Mesothelial cell of epicardium (in vitro differentiated cells): ENCODE measurements at places on chromosomes 6 and 20. TPM values are rescaled to one million over a fixed set of nuclear protein-coding genes. Genes with fewer than 3 reads are reported as not detected.

DNA sequence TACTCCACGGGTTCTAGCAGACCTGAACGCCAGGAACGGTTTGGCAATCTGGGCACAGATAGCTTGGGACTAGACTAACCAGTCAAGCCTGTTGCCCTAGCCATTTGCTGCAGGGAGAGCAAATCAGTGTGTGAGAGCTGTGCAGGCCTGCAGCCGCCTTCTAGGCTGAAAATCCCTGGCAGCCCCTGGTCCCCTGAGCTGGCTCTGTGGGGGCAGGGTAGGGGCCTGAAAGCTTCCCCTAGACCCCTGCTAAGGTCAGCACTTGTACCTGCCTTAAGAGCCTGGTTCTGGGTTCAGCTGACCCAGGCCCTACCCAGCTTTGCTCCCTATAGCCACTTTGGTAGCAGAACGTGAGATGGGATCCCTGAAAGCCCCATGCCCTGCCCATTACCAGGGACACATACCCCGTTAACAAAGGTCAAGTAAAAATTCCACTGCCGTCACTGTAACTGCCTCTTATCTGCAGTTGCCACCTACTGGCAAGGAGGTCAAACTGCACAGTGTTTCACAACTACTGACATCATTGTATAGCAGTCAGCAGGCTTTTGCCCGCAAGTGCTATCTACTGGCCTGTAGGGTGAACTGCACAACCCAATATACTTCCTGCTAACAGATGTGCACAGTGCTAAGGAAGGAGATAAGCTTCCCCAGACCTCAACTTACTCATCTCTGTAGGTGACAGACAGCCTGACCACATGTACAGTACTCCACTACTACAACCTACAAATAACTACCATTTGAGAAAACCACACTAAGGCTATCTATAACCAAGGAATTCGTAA, 95.1 kb upstream of the OLIG3 start:
- no peaks in the 10 kb centered on the region for H3K4me1 ChIP-seq
- peaks cover 14% of the 10 kb centered on the region for H3K36me3 ChIP-seq
- DNase-seq = no peak
- H3K4me3 ChIP-seq = no peak overlapping the region

DNA sequence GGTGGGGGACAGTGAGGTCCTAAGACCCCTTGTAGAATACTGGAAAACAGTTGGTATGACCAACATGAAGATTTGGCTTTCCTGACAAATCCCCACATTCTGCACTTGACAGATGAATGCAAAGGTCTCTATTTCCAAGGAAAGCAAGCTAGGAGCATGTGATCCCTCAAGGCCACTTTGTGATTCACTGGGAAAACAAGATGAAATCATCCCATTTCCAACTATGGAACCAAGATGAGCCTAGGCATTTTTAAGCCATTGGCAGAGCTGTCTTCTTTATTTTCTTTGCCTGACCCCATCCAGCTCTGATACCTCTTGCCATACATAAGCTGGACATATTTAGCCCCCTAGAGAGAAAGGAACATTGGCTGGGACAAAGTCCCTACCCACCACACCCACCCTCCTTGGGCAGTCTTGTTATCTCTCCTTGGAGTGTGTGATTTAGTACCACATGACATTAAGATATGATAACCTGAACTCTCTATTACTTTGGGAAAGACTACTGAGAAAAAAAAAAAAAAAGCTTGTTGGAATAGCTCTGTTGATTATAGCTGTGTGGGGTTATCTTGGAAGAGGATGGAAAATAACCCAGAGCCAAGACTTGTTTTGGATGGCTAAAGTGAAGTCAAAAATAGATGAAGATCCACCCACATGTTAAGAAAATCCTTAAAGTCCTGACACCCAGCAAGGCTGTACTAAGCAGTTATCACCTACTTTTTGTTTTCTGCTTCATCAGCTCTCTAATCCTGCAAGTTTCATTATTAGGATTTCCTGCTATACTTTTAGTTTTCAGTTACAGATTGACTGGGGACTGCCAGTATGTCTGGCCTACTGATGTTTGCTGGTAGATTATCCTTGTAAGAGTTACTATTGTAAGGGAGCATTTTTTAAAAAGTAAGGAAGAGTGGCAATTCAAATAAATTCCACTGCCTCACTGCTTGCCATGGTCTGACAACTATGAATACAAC, 90.1 kb upstream of the PREP start:
- H3K27me3 ChIP-seq = peaks cover 9% of the 10 kb centered on the region
- H3K27ac ChIP-seq = no peak overlapping the region
- no peaks in the 10 kb centered on the region for H3K36me3 ChIP-seq
- H3K4me3 ChIP-seq = no peak overlapping the region
- peaks cover 17% of the 10 kb centered on the region for H3K4me1 ChIP-seq

GRCh38 chr6:15662326-15663129, at the start of gene DTNBP1:
DTNBP1 (minus strand) TSS chr6:15663028; CDS start chr6:15662869, 159 bp downstream.
- DNase-seq = peak; percentile 92
- peak within 1 kb of the TSS; percentile 76 for H3K4me3 ChIP-seq
- H3K27me3 ChIP-seq = peaks cover 17% of the 10 kb centered on the region
- peak within 1 kb of the TSS; percentile 75 for H3K27ac ChIP-seq
- peaks cover 5% of the 10 kb centered on the region for H3K36me3 ChIP-seq

DNA sequence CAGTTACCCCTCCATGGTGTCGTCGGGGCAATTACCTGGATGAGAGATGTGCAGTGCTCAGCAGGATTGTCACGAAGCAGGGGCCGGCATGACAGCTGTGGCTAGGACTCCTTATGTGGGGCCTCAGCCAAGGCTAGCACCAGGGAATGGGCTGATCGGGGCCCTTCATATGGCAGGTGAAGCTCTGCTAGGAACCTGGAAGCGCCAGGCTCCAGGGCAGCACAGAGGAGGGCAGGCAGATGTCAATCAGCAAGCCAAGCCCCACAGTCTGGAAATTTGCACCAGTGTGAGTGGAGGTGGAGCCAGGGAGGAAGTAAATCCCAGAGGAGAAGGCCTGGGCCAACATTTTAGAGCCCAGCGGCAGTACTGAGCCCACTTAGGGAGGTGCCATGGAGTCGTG, 21.2 kb downstream of the SYNDIG1 start:
- no peaks in the 10 kb centered on the region for H3K4me1 ChIP-seq
- H3K27me3 ChIP-seq = no peaks in the 10 kb centered on the region
- H3K27ac ChIP-seq = no peak overlapping the region

GRCh38 chr6:80094017-80094416, 12.5 kb upstream of the BCKDHB start:
- H3K4me3 ChIP-seq = no peak overlapping the region
- H3K27me3 ChIP-seq = peaks cover 2% of the 10 kb centered on the region
- no peaks in the 10 kb centered on the region for H3K4me1 ChIP-seq
- H3K27ac ChIP-seq = no peak overlapping the region

DNA sequence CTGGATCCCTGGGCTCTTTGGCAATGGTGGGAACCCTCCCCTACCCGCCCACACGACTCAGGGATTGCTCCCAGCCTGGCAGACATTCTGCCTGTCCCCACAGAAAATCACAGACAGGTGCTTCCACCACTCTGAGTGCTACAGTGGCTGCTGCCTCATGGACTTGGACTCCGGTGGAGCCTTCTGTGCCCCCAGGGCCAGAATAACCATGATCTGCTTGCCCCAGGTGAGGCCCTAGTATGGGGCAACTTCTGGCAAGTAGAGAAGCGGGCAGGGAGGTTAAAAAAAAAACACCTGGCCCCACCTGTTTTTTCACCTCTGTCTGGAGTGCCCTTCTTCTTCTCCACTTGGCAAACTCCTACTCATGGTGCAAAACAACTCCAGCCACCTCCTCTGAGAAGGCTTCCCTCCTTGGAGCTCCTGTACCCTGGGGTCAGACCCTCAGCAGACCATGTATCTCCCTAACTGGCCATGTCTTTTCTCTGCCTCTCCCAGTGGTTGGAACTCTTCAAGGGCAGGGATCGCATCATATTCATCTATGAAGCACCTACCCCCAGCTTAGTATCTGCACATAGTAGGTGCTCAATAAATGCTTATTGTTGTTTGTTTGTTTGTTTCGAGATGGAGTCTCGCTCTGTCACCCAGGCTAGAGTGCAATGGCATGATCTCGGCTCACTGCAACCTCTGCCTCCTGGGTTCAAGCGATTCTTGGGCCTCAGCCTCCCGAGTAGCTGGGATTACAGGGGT, 1.1 kb downstream of the CLPSL2 start:
- peaks cover 9% of the 10 kb centered on the region for H3K27me3 ChIP-seq
- no peak overlapping the region for H3K27ac ChIP-seq
- no peak for DNase-seq

DNA sequence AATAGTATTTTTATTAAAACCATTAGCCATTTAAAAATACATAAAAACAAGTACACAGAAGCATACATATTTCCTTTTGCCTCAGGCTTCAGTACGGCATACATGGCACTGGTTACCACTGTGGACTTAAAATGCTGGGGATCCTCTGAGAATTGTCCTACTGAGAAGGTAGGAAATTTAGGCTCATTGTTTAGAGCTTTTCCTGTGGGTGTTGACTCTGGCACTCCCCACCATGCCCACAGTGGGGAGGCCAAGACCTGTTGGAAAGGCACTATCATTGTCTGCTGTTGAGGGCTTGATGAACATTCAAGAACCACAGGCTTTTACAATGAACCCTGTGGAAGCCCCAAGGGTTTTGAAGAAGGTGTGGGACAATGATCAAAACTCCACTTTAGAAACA, 473.4 kb downstream of the BTBD3 start:
- no peaks in the 10 kb centered on the region for H3K36me3 ChIP-seq
- H3K4me3 ChIP-seq = no peak overlapping the region
- no peak for DNase-seq

GRCh38 chr6:139291813-139292619, at the start of gene TXLNB:
TXLNB (minus strand) TSS chr6:139291998; CDS start chr6:139288899, 3,099 bp downstream.
- no peaks in the 10 kb centered on the region for H3K27me3 ChIP-seq
- H3K4me1 ChIP-seq = peaks cover 7% of the 10 kb centered on the region
- no peaks in the 10 kb centered on the region for H3K36me3 ChIP-seq
- H3K27ac ChIP-seq = peak within 1 kb of the TSS; percentile 55
- DNase-seq = peak; percentile 40
- no peak within 1 kb of the TSS for H3K4me3 ChIP-seq

GRCh38 chr20:63216849-63217471, 1.0 kb upstream of the YTHDF1 start:
- H3K27ac ChIP-seq = peak overlapping the region; percentile 54
- peaks cover 15% of the 10 kb centered on the region for H3K27me3 ChIP-seq
- H3K4me3 ChIP-seq = peak overlapping the region; percentile 72
- H3K4me1 ChIP-seq = peaks cover 33% of the 10 kb centered on the region

GRCh38 chr6:1572892-1573291, 36.8 kb upstream of the FOXC1 start:
- H3K4me1 ChIP-seq = peaks cover 23% of the 10 kb centered on the region
- no peak overlapping the region for H3K27ac ChIP-seq
- H3K36me3 ChIP-seq = peaks cover 9% of the 10 kb centered on the region
- no peak for DNase-seq
- H3K4me3 ChIP-seq = no peak overlapping the region

GRCh38 chr20:54044156-54044555, 26.2 kb downstream of the BCAS1 start:
- H3K36me3 ChIP-seq = no peaks in the 10 kb centered on the region
- DNase-seq = no peak
- peaks cover 3% of the 10 kb centered on the region for H3K27me3 ChIP-seq
- H3K27ac ChIP-seq = no peak overlapping the region
- H3K4me1 ChIP-seq = no peaks in the 10 kb centered on the region
- no peak overlapping the region for H3K4me3 ChIP-seq

DNA sequence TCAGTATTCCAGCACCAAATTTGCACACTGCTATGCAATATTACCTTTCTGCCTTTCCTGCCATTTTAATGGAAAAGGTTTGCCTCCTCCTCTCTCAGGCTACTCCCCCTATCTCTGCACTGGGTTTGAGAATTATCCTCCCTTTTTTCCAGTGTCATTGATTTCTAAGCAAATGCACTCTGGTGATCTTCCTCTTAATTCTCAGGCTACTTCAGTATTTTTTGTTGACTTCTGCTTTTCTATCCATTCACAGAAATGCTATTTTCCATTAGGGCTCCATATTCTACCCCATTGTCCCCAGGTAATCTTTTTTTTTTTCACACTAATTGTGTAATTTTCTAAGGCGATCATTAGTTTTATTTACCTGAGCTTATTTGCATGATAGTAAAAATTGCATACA, 144.0 kb downstream of the GJA1 start:
- no peak for DNase-seq
- no peaks in the 10 kb centered on the region for H3K27me3 ChIP-seq
- peaks cover 7% of the 10 kb centered on the region for H3K4me1 ChIP-seq
- H3K36me3 ChIP-seq = no peaks in the 10 kb centered on the region
- H3K27ac ChIP-seq = no peak overlapping the region

- H3K4me1 ChIP-seq = peaks cover 13% of the 10 kb centered on the region
- H3K27ac ChIP-seq = no peak overlapping the region
- no peak overlapping the region for H3K4me3 ChIP-seq
- no peak for DNase-seq
- H3K27me3 ChIP-seq = no peaks in the 10 kb centered on the region
- H3K36me3 ChIP-seq = no peaks in the 10 kb centered on the region
Measured at GRCh38 chr6:72781624-72782023, 159.8 kb downstream of the KCNQ5 start.

DNA sequence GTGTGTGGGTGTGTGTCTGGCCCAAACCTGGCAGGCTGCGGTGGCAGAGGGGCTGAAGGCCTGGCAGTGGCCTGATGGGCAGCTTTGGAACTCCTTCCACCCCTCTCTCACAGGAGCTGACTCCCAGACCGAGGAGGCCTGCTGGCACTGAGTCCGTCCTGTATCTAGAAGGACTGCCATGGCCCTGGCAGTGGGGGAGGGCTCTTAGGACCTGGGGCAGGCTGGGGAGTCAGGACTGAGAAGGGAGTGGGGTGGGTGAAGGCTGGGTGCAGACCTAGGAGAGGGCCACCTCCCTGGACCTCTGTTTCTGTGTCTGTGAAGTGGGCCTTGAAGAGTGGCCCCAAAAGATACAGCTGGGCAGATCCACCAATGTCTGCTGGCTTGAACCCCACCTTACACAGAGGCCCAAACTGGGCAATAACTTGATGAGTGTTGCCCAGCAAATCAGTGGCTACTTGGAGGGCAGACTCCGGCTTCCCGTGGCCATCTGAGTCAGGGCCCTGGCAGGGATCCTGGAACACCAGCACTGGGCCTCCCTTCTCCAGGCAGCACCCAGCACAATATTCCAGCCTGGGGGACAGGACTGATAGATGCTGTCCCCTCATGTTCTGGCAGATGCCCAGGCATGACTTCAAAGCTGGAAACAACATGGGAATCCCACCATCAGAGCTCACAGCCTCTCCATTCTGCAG, 46.7 kb upstream of the BLCAP start:
- H3K4me1 ChIP-seq = no peaks in the 10 kb centered on the region
- no peak overlapping the region for H3K27ac ChIP-seq
- H3K27me3 ChIP-seq = peaks cover 54% of the 10 kb centered on the region
- no peaks in the 10 kb centered on the region for H3K36me3 ChIP-seq
- DNase-seq = no peak
- no peak overlapping the region for H3K4me3 ChIP-seq

Gene SAPCD1
- 8.7 to 12.8 TPM (median 11.6 TPM) in 3 replicates for total RNA-seq

Gene SPO11
- total RNA-seq = not detected in 3 replicates

Gene CPNE1
- total RNA-seq = 221 to 246 TPM (median 238 TPM) in 3 replicates

Gene TTI1
- total RNA-seq = 33.2 to 33.7 TPM (median 33.6 TPM) in 3 replicates

Gene CAGE1
- total RNA-seq = 0.09 to 0.18 TPM (median 0.09 TPM) in 3 replicates

Gene MAP7
- total RNA-seq = 15.1 to 15.5 TPM (median 15.5 TPM) in 3 replicates

Gene TMEM217
- total RNA-seq = 1.5 to 2.7 TPM (median 2.0 TPM) in 3 replicates

Gene BPIFB2
- total RNA-seq = not detected in 3 replicates
